ENCODE measurements at places on chromosomes 3 and 15.

GRCh38 chr3:20622304-20622703 lies 436.3 kb upstream of the SGO1 start:
- DNase-seq = no peak

DNA sequence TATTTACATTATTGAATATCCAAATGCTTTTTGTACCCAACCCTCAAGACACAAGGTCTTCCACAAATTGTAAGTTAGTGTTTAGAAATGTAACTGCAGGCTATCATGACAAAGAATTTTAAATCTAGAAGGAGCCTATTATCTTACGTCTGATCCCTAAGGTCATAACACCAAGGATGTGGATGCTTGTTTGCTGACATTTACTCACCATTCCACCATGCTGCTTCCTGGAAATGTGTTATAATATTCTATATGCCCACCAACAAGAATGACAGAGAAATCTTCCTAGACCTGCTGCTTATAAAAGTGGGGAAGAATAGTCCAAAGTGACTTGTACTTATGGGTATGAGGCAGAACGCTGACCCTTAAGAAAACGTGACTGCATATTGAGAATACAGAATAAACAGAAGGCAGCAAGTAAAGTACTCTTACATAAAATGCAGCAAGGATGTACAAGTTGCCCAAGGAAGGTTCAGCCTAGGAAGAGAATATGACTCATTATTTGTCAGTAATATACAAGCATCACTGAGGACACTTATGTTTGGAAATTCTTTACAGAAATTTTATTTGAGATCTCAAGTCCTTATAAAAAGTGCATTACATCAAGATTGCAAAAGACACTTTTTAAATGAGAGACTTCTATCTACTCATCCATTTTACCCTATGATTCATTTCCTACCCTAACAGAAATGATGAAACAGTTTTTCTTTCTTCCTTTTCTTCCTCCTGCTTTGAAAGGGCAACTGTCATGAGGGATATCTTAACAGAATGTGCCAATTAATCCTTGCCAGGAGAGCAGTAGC lies 59.6 kb downstream of the ESYT3 start:
- no peak for DNase-seq

DNA sequence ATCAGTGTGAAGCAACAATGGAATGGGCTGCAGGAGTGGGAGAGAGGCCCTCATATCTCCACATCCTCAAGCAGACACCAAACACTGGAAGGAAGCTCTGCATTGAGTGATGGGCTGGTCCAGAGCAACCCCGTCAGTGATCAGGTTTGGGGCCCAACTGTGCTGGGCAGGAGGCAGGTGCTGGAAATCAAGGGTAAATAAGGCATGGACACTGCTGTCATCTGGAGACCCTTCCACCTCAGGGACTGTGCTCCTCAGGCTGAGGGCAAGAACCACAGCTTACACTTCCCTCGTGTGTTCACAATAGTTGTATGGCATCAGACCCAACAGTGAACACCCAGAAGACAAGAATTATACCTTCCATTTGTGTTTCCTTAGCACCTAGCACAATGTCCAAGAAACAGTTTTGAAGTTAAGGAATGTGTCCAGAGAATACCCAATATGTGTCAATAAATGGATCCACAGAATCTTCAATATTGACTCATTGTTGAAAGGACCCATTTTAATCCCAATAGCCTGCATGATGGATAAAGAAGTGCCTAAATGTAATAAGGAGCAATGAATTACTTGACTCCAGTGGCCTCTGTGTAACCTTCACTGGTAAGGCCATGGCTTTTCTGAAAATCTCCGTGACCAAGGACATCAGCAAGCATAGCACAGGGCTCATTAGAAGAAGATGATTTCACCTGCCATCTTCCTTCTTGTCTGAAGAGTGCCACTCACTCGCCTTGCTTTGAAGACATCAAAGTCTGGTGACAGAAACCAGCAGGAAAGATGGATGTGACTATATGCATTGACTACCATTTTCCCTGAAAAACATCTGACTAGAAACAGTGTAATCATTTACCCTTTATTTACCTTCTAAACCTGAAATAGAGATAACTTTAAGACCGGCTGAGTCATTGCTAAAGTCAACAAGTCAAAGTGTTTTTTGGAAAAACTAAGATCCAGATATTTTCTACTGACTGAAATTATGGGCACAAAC lies 7.0 kb upstream of the AHSG start:
- DNase-seq = no peak

GRCh38 chr3:183826448-183827250 lies 1.3 kb upstream of the MAP6D1 start:
- DNase-seq = no peak

GRCh38 chr3:128317698-128318231 lies 148.9 kb downstream of the DNAJB8 start:
- no peak for DNase-seq

DNA sequence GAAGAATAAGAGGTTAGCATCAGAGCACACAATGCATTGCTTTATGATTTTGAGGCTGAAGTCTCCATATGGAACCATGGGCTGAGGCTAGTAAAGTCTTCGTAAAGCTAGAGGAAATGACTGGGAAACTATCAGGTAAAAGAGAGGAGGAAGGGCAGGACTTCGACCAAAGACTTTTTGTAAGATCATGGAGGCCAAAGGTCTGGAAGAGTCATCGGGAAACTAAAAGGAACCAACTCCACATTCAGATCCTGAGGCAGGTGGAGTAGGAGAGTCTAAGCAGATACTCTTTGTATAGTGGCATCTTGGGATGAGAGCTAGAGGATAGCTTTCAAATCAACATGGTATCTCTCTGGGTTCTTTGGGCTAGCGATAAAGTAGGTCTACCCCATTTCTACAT lies 36.3 kb downstream of the SEMA6D start:
- DNase-seq = no peak

- no peak for DNase-seq
Measured at GRCh38 chr15:78626381-78626995, 5.7 kb upstream of the CHRNA3 start.

DNA sequence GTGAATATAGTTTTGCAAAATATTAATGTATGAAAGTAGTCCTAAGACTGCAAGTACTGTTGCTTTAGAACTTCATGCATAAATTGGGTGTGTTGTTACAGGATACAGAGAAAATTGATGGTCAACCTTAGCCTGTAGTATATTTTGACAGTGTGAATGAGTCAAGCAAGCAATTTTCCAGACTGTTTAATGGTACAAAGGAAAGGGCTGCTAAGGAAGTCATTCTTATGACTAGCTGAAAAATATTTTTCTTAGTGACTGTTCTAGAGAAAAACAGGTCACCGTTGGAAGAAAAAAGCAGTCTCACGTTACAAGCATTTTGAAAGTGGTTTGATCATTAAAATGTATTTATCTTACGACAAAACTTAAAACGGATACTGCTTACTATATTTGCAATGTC lies 49.2 kb downstream of the MBNL1 start:
- DNase-seq = no peak

DNA sequence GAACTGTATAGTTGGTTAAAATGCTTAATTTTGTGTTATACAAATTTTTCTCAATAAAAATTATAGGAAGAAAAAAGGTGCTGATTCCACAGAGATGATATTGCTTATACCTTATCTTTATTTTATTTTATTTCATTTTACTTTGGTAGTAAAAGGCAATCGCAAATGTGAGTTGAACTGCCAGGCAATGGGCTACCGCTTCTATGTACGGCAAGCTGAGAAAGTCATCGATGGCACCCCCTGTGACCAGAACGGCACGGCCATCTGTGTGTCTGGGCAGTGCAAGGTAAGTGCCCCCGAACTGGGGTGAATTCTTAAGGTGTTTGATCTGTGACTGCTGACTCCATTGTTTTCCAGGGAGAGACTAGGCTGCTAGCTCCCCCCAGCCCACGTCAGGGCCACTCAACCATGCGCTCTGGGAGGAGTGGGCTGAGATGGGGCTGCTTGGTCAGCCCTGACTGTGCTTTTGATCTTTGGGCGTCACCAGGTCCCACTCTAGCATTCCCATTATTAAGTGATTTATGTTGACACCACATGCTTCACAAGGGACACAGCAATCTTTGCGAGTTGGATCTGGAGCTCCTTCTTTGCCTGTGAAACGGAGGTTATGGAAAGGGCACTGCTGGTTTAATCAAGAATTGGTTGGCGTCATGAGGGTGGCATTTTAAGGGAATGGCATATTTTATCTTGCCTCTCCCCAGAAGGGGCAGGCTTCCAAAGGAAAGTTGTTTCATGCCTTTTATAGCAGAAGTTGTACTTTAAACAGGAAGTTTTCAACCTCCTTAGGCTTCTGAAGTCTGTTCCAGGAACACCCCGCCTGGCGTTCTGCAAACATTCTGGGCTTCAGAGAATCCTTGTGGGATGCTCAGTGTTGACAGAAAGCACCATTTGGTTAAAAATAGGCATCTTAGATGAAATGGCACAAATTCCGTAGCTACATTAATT lies 296.5 kb downstream of the THSD4 start:
- DNase-seq = no peak

DNA sequence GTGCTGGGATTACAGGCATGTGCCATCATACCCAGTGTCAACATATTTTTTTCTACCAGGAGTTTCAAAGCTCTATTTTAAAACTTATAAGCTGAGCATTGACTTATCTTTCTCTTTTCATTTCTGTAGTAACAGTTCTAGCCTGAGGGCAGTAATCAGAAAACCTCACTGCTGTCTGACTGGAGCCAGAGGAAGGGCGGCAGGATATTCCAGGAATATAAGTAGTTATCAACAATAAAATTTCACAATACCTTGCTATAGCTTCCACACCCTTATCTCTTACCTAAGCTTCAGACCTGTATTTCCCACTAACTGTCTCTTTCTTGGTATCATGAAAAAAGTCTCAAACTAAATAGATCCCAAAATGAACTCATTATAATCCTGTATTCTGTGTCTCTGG lies 5.1 kb upstream of the NEDD4 start:
- DNase-seq = no peak

DNA sequence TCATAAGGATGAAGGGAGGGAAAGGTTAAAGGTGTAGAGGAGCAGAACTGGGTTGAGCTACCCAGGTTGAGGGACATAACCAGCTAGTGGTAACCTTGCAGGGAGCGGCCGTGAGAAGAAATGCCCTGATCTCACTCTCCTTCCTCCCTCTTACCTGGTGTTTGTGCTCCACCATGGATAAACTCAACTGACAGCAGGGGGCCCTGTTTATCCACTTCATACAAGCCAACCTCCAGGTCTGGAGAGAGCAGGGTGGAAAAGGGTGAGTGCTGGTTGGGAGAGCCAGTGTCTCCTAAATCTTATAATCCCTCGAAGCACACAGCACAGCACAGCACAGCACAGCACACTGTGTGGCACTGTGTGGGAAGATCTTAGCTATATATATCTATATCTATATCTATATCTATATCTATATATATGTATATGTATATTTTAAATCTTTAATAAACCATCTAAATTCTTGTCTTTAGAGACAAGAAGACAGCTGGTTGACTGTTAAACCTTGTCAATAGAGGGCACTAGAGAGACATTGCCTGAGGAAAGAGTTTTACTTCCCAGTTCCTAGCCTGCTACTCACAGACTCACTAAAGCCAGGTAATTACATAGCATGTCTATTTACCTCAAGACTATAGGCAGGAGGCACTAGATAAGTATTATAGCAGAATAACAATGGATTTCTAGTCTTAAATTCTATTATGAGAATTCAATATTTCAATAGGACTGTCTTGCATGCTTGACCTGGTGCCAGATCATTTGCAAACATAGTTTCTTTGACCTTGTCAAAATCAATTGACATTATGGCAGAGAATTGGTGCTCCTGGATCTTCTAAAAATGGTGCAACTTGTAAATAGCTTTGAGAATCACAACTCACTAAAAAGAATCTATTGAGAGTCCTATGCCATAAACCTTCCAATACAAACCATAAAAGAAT lies 21.7 kb upstream of the FMN1 start:
- no peak for DNase-seq

- DNase-seq = no peak
Measured at GRCh38 chr15:82799183-82799841, 6.6 kb downstream of the FSD2 start.

GRCh38 chr3:53773611-53774368 lies 72.4 kb downstream of the CHDH start:
- no peak for DNase-seq

GRCh38 chr3:64890006-64890405 lies 202.2 kb upstream of the ADAMTS9 start:
- DNase-seq = no peak

- no peak for DNase-seq
Measured at GRCh38 chr3:74614107-74614967, at the start of gene CNTN3. Gene CNTN3, minus strand, starts transcription at chr3:74614659. Its CDS starts 93,547 bp downstream, at chr3:74521112.

- no peak for DNase-seq
Measured at GRCh38 chr3:23723930-23724329, 81.8 kb upstream of the UBE2E1 start.

DNA sequence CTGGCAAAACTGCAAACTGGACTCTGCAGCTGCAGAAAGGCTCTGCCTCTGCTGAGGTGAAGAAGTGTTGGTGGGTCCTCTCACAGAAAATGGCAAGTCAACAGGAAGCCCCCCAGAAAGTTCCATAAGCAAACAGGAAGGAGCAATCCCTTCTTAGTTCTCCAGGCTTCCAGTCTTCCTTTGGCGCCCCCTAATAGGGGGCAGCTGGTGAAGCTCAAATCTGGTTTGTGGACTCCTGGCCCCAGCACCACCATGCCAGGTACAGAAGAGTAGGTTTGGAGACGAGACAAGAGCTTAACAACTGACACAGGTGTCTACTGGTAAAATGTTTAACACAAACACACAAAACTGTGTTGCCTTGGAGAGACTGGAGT lies 35.5 kb downstream of the LEO1 start:
- no peak for DNase-seq

- no peak for DNase-seq
Measured at GRCh38 chr3:56190771-56191305, 277.4 kb downstream of the ERC2 start.

DNA sequence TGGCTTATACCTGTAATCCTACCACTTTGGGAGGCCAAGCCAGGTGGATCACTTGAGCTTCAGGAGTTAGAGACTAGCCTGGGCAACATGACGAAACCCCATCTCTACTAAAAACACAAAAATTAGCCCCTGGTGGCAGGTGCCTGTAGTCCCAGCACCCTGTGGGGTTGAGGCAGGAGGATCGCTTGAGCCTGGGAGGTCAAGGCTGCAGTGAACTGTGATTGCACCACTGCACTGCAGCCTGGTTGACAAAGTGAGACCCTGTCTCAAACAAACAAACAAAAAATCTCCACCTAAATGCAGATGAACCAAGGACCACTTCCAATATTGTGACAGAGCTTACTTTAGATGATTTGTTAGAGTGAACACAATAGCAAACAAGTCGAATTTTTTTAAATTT lies 53.7 kb downstream of the TP53BP1 start:
- no peak for DNase-seq

DNA sequence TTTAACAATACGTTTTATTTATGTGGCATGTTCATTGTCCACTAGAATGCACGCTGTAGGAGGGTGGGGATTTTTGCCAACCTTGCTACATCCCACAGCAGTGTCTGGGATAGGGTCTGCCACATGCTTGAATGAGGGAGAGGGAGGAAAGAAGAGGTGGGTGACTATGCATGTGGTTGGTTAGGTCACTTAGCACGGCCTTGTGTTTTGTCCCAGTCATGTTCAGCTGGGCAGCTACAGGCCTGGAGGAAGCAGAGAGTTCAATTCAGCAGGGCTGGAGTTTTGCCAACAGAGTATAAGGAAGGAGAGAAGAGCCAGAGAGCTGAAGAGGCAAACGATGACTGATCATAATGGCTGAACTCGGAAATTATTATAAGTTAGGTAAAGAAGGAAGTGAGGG lies 268.4 kb upstream of the NSMCE3 start:
- DNase-seq = no peak

- DNase-seq = no peak
Measured at GRCh38 chr15:45150481-45150880, 20.7 kb downstream of the DUOX1 start.

- peak; percentile 59 for DNase-seq
Measured at GRCh38 chr3:41199866-41200668, 762 bp downstream of the CTNNB1 start.

- DNase-seq = no peak
Measured at GRCh38 chr3:193716150-193716549, 123.1 kb downstream of the OPA1 start.
